ENCODE measurements at places on chromosomes 2 and 18.

DNA sequence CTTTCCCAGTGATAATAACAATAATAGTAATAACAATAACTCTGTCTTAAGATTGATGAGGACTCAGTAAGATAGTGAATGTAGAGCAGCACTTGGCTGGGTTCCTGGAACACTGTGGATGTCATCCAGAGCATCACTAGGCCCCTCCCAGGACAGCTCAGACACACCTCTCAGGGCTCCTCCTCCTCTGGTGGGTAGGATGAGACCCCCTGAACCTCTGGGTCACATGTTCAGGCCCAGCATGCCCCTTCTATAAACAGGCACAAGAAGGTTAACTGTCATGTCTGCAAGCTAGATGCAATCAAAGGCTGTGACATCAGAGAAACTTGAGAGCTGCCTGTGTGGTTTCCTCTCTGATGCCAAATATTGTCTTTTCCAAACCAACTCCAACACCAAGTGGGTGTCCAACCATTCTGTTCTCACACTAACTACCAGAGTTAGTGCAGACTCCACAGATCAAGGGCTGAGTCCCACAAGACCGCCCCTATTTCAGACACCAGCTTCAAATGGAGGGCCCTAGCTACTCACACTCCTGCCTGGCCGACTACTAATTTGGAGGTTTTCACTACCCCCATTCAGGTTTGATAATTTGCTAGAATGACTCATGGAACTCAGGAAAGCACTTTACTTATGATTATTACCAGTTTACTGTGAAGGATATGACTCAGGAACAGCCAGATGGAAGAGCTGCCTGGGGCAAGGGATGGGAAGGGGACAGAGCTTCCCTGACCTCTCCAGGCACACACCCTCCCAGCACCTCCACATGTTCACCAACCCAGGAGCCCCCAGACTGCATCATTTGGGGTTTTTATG, 46.4 kb upstream of the BZW1 start:
- no peak for DNase-seq

DNA sequence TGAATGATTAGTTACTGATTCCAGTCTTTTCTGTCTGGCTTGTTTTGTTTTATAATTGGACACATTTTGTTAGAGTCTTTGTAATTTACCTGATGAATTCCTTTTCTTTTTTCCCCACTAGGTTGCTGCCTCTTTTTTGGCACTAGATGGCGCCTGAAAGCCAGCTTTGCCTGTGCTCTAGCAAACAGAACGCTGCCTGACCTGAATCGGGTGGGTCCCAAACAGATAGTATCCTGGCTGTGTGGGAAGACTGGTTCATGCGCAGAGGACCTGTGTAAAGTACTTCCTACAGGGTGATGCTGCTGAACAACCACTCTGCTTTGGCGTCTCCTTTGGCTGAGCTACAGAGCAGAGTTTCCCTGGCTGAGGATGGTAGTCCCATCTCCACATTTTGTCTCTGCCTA, 288.2 kb downstream of the IKZF2 start:
- DNase-seq, result no peak

DNA sequence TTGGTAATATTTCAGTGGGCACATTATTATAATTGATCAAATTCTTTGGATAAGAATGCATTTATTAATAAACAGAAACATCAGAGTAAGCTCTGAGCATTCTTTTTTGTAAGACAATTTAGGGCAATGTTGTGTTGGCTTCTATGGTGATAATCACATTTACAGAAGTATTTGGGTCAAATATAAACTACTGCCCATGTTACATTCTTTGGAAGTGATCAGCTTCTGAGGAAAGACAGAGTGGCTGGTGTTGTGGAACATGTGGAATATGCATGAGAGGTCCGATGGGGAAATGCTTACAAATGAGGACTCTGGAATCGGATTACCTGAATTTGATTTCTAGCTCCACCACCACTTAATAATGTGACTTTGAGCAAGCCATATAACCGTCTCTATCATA, 19.4 kb downstream of the SERPINB13 start:
- no peak for DNase-seq

DNA sequence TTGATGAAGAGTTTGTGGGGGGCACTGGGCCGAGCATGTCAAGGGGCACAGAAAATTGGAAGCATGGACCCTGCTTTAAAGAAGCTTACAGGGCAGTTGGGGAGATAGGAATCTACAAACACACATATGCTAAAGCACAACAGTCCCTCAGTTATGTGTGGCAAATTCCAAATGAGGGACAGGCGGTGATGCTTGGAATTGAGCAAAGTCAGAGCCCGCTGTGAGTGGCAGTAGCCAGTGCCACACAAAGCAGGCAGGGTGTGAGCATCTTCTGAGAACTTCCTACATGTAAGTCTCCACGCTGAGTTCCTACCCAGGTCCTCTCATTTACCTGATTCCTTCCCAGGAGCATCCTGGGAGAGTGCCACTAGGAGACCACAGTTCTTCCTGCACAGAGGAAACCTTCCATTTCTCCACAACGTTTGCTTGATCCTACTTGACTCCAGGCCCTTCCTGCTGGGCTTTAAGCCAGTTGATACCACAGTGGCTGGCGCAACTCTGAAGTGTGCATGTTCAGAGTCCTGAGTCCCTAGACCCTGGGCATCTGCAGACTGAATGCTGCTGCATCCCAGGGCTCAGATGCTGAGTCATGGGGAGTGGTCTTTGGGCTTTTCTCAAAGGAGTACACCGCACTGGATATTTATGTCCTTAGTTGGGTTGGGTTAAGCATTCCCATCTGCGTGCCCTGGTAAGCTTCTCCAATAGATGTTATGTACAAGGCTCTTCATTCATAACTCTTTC, 287.3 kb upstream of the REV1 start:
- no peak for DNase-seq

DNA sequence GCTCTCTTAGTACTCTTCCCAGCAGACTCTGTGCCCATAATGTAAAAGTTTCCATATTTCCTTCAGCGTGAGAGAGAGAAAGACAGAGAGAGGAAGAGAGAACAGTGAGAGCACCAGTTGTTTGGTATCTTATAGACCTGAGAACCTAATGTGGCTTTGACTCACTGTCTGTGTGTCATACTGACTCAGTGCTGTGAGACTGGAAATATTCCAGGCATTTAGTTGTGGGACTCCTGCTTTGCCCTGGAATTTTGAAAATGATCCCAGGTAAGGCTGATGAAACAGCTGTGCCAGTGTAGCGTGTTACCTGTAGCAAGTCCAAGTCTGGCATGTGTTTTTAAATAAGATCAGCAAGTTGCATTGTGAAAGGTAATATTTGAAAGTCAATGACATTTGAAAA, 87.9 kb upstream of the KCNH7 start:
- no peak for DNase-seq

DNA sequence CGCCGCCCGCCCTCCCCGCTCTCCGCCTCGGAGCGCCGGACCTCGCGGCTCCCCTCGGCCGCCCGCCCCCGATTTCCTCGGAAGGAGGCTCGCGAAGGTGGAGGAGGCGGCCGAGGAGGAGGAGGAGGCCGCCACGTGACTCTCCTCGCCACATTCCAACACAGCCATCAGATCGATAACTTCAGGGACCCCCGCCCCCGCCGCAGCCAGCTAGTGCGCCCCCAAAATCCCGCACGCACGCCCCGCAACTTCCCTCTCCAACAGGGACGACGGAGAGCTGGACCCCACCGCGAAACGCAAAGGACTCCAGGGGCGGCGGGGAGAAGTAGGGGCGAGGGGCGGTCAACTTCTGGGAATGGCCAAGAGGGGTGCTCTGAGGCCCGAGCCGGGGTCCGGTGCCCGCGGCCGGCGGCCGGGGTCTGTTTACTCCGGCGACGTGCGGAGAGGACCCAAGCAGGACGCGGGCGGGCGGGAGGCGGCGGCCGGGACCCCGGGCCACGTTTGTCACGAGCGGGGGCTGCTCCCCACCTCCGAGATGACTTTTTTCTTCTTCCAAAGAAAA, 2.0 kb downstream of the ZNF521 start:
- DNase-seq, result no peak

- no peak for DNase-seq
Measured at GRCh38 chr2:138823666-138824065, 43.5 kb upstream of the NXPH2 start.

DNA sequence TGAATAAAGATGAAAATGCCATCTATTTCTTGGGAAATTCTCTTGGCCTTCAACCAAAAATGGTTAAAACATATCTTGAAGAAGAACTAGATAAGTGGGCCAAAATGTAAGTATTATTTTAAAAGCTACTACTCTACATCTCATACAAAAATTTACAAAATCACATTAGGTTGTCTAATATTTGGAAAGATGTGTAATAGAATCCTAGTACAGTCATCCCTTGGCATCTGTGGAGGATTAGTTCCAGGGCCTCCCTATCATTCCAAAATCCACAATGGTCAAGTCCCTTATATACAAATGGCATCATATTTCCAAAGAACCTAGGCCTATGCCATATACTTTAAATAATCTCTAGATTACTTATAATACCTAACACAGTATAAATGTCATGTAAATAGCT, 41.2 kb downstream of the KYNU start:
- no peak for DNase-seq

DNA sequence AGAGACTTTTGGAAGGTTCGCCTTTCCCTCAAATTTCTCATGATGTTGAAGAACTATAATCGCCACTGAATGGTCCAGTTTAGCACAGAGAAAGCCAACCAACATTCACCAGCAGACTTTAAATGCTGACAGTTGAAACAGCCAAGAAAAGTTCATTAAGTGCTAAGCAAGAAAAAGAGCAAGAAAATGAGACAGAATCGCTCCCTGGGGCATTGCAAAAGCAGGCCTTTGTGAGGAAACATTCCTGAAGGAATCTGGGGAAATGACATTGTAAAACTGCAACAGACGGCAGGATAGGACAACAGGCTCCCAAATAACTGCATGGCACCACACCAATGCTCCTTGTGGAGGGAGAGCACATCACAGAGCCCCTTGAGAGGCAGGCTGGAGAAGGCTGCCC, 269.3 kb upstream of the ID2 start:
- no peak for DNase-seq

GRCh38 chr2:235543128-235543750, 49.4 kb downstream of the AGAP1 start:
- no peak for DNase-seq

GRCh38 chr2:10022966-10023662, 20.2 kb upstream of the KLF11 start:
- no peak for DNase-seq

GRCh38 chr18:42559069-42559690, 556.3 kb downstream of the RIT2 start:
- DNase-seq, result no peak

GRCh38 chr2:173667415-173667814, 297.8 kb downstream of the SP3 start:
- no peak for DNase-seq

GRCh38 chr2:15273452-15273851, 287.7 kb downstream of the NBAS start:
- no peak for DNase-seq

DNA sequence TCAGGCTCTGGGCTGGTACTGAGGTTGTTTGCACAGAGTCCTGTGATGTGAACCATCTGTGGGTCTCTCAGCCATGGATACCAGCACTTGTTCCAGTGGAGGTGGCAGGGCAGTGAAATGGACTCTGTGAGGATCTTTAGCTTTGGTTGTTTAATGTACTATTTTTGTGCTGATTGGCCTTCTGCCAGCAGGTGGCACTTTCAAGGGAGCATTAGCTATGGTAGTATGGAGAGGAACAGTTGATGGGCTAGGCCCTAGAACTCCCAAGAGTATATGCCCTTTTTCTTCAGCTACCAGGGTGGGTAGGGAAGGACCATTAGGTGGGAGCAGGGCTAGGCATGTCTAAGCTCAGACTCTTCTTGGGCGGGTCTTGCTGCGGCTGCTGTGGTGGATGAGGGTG, 257.0 kb upstream of the GYPC start:
- no peak for DNase-seq

DNA sequence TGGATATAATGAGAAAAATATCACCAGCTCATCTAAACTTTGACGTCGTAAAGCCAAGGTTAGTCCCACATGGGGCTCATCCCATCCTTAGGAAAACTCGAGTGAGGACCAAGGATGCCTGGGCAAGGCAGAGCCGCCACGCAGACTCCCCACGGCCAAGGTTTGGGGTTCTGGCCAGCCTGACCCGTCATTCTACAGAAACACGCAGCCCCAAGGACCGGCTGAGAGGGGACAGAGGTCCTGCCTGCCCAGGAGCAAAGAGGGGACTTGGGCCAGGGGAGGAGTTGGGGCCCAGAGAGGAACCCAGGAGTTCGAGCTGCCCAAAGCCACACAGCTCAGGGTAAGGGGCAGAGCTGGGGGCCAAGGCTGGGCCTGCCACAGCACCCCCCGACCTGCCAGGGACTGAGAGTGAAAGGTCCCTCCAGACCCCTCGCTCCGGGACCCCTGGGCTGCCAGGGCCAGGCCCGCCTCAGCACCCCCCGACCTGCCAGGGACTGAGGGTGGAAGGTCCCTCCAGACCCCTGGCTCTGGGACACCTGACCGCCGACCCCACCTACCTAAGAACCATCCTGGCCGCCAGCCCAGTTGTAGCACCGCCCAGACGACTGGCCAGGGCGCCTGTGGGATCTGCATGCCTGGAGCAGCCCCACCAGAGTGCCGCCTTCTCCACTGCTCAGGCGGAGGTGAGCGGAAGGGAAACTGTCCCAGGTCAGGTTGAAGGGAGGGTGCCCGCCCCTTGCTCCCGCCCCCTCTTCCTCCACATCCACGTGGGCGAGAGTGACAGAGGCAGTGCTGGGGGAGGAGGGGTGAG, at the start of gene PDCD1:
TSS of gene PDCD1 (minus strand) at position 689 of the 811 bp plus-strand sequence. CDS start at position 633, 56 bp downstream.
- DNase-seq, result no peak

DNA sequence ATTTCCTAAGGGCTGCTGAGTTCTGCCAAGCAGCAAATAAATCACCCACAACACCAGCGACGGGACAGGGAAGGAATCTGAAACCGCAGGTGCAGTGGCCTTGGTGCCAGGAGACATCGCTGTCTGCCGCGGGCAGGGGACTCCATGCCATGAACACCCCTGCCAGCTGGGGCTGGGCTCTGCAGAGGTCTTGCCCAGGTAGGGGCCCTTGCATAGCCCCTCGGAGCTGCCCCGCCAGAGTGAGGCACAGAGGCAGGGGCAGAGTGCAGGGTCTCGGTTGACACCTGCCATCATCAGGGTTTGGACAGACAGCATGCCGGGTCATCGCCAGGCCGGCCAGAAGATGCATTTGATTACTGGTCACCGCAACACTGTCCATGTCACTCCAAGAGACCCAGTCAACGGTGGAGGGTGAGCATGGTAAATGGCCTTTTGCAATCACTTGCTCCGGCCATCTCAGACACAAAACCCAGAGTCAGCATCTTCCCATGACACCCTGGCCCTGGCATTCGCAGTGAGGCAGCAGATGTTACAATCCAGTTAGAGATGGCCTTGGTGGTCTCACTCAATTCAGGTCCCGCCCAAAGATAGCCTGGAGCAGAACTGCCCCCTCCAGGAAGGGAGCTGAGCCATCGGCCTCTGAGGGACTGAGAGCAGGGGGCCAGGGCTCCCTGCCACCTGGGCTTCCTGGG, 255.4 kb downstream of the NDUFA10 start:
- DNase-seq, result no peak
